ENCODE measurements at places on chromosomes 3 and 15. TPM values are rescaled to one million over a fixed set of nuclear protein-coding genes. Genes with fewer than 3 reads are reported as not detected.
A peak's percentile ranks its signal among the peaks of the same experiment; 100 is the strongest.

LIPH gene
- total RNA-seq, result not detected

TRH gene
- total RNA-seq, result not detected

TNFSF10 gene
- total RNA-seq, result not detected

GPR27 gene
- total RNA-seq, result not detected

GOLGA8G gene
- total RNA-seq, result under 0.01 TPM

ARHGAP31 gene
- 7.7 TPM for total RNA-seq

ADAM10 gene
- total RNA-seq, result 90.9 TPM

DNA sequence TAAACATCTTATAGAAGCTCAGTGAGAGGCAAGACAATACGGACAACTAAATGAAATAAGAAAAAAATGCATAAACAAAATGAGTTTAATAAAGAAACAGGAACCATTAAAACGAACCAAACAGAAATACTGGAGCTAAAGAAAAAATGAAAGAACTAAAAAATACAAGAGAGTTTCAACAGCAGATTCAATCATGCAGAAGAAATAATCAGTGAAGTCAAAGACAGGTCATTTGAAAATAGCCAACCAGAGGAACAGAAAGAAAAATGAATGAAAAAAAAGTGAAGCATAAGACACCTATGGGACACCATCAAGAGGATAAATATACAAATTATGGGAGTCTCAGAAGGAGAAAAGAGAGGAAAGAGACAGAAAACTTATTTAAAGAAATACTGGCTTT, 42.5 kb upstream of the PRR20G start:
- DNase-seq, result no peak

DNA sequence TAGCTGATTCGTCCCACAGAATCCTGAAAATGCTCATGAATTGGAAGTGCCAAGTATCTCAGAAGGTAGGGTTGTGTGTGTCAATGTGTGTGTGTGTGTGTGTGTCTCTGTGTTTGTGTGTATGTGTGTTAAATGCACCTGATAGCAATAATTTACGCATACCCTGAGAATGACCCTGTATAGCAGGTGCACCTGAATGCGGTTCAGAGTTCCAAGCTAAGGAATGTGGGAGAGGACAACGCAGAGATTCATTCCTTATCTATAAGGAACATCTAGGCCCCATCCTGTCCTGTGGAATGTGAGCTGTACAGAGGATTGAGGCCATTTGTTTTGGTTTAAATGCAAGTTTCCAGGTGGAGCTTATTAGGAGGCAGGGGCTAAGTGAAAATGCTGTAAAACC, 49.1 kb upstream of the NEDD4 start:
- no peak for DNase-seq

GRCh38 chr3:42182555-42182954, 83.4 kb downstream of the CCK start:
- peak; percentile 18 for DNase-seq

DNA sequence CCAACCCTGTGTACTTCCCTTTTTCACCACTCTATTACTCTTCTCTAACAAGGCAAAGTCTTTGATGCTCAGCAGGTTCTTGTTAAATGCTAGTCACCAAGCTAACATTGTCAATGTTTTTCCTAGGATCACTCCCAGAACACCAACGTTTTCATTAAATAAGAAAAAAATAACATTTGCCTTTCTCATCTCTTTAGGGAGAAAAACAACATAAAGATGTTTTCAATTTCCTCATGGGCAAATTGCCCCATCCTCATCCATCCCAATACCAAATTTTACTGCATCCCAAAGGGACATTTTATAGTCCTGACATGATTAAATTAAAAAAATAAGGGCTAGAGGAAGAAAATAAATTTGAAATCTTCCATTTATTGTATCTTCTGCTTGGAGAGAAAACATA, 106.5 kb downstream of the SUCNR1 start:
- no peak for DNase-seq

- DNase-seq, result no peak
Measured at GRCh38 chr3:17154941-17155340, 270.2 kb downstream of the PLCL2 start.

DNA sequence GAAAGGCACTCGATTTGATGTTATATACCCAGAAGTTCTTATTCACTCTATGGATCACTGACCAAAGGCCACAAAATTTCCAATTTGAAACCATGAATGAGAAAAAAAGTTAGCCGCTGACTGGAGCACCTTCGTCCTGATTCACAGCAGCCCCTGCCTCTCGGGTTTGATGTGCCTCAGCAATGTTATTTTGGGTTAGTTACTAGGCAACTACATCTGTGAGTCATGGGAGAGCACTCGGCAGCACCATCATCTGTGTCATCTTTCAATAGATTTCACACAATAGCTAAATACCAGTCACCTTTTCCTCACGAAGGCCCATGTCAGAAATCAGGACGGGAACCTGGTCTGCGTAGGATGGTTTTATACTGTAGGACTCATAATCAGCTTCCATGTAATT, 269.2 kb downstream of the ZBBX start:
- DNase-seq, result no peak

GRCh38 chr3:72844436-72844993, 3.7 kb downstream of the SHQ1 start:
- no peak for DNase-seq

DNA sequence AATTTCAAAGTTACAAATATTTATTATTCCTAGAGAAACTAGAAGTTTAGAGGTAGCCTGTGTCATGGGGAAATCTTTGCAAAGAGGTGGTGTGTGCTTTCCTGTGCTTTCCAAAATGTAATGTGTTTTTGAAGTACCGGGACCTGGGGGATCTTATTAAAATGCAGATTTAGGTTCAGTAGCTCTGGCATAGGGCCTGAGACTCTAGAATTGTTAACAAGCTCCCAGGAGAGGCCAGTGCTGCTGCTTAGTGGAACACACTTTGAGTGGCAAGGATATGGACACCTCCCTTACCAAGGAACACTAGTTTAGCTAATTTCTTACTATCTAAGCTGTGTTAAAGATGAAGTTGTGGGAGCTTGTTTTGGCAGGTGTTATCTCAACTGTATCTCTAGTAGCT, 428.9 kb downstream of the VGLL3 start:
- no peak for DNase-seq

- DNase-seq, result no peak
Measured at GRCh38 chr15:40796041-40796440, 10.8 kb upstream of the ZFYVE19 start.

GRCh38 chr15:62649793-62650420, 392.6 kb upstream of the TPM1 start:
- peak; percentile 45 for DNase-seq

GRCh38 chr3:192637803-192638202, 89.5 kb downstream of the FGF12 start:
- no peak for DNase-seq

- no peak for DNase-seq
Measured at GRCh38 chr3:109851854-109852253, 514.5 kb upstream of the DPPA4 start.

- no peak for DNase-seq
Measured at GRCh38 chr3:111608383-111608782, 13.2 kb upstream of the ZBED2 start.

- DNase-seq, result peak; percentile 67
Measured at GRCh38 chr3:125033135-125033534, 22.7 kb downstream of the HEG1 start.

GRCh38 chr15:73030122-73030679, 22.1 kb upstream of the NEO1 start:
- no peak for DNase-seq

- DNase-seq, result no peak
Measured at GRCh38 chr15:83510001-83510400, 62.9 kb downstream of the SH3GL3 start.

DNA sequence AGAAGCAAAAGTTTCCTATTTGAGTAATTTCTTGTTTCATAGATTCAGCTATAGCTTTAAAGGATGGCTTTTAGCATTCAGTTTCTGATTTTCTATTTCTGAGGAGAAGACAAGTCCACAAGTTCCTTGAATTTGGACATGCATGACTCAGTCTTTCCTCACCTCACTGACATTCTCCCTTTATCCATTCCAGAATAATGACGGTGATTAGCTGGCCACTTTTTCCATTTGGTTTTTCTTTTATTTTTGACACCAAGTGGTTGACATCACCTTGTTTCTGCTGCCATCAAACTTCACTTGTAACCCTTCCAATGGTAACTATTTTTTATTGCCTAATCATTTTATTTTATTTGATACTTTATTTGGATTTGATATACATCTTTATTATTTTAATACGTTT, 404.4 kb upstream of the KCNMB2 start:
- peak; percentile 41 for DNase-seq

GRCh38 chr15:100909989-100910955, 8.9 kb upstream of the LRRK1 start:
- DNase-seq, result no peak

GRCh38 chr3:161852744-161853143, 356.1 kb downstream of the OTOL1 start:
- no peak for DNase-seq

DNA sequence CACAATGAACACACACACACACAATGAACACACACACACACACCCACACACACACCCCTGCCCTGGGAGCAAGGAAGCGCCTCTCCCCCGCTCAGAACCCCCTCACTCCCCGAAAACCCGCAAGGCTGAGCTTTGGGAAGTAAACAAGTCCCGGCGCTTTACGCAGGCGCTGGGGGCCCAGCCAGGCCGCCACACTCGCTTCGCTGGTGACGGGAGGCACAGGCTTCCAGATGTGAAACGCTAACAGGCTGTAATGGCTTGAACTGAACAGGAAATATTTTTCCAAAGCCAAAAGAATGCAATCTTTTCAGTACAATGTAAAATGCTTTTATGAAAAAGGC, 122.7 kb upstream of the IGF1R start:
- no peak for DNase-seq

- peak; percentile 62 for DNase-seq
Measured at GRCh38 chr3:134594331-134594741, 56.5 kb downstream of the KY start.

Measured in LHCN-M2 (cell line).